ENCODE measurements at places on chromosomes 12 and 14. TPM values are rescaled to one million over a fixed set of nuclear protein-coding genes. Genes with fewer than 3 reads are reported as not detected.
A peak's percentile ranks its signal among the peaks of the same experiment; 100 is the strongest.

DNA sequence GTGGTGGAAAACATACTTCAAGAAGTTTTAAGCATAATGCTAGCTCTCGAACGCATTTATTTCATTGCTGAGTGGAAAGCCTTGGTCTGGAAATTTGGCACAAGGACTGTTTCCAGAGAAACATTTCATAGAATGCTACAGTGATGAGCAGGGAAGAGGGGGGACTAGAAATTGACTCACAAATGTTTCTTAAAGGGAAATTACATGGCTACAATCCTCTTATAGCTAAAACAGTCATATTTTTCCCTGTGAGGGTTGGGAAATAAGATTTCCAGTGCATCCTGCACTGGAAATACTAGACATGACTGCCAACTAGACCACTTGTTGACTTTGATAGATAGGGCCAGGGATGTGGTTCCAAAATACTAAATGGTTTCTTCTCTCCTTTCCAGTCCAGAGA is 197.3 kb upstream of the RGS6 start:
- no peak for DNase-seq
- no peak overlapping the region for H3K4me3 ChIP-seq
- no peaks in the 10 kb centered on the region for H3K4me1 ChIP-seq
- H3K27ac ChIP-seq = no peak overlapping the region

DNA sequence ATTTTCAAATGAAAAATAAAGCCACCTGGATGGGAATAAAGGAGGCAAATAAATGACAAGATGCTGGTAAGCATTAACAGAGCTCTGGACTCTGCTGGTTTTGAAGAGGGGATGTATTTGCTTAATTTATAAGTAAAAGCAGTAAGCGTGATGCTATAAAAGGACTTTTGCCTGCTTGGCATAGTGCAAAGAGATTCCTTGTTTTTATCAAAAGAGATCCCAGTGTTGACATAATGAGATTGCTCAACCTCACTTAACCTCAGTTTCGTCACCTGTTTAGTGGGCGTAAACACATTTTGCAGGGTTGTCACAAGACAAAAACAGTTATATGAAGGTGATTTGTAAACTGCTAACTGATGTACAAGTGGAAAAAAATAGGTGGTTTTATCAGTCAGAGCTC is 13.8 kb downstream of the ASCL1 start:
- DNase-seq = no peak
- no peaks in the 10 kb centered on the region for H3K4me1 ChIP-seq
- no peak overlapping the region for H3K27ac ChIP-seq
- H3K36me3 ChIP-seq = no peaks in the 10 kb centered on the region
- H3K4me3 ChIP-seq = no peak overlapping the region

DNA sequence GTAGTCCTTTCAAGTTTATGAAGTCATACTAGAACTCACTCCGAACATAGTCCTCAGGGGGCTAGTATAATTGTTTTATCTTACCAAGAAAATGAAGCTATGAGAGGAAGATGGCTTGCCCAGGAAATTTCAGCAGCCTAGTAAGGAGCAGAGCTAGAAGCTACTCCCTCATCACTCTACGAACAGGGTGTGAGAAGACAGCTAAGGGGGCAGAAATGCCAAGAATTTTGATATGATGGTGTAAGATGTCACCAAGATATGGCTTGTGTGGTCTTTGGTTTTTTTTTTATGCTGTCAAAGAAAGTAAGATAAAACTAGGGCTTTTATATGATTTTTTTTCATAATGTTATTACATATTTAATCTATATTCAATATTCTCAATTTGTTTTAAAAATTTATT is 47.6 kb downstream of the PRICKLE1 start:
- H3K27ac ChIP-seq = no peak overlapping the region
- no peaks in the 10 kb centered on the region for H3K36me3 ChIP-seq
- no peak for DNase-seq
- H3K4me3 ChIP-seq = no peak overlapping the region
- no peaks in the 10 kb centered on the region for H3K4me1 ChIP-seq
- no peaks in the 10 kb centered on the region for H3K27me3 ChIP-seq

DNA sequence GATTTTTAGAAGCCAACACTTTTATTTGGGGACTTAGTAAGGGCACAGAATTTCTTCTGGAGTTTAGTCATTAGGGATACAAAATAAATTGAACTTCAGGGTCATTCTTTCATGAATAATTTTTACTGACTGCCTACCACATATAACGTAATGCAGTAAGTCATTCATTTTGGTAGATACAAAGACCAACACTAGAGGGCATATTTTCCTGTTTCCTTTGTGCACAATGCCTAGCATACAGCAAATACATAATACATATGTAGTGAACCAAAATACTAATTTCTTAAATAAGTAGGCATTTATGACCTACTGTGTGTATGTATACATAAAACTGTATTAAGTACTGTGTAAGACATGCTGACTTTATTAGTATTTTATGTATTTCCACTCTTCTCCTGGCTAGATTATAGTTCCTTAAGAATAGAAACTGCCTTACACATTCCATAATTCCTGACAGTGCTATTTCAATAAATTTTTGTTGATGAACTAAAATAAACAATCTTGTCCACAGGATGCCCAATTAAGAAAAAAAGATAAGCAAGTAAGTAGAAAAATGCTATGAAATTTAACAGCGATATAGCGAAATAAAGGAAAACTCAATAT is 47.9 kb downstream of the PPP1R12A start:
- peak; percentile 54 for DNase-seq
- H3K4me3 ChIP-seq = no peak overlapping the region
- no peak overlapping the region for H3K27ac ChIP-seq
- H3K27me3 ChIP-seq = no peaks in the 10 kb centered on the region

DNA sequence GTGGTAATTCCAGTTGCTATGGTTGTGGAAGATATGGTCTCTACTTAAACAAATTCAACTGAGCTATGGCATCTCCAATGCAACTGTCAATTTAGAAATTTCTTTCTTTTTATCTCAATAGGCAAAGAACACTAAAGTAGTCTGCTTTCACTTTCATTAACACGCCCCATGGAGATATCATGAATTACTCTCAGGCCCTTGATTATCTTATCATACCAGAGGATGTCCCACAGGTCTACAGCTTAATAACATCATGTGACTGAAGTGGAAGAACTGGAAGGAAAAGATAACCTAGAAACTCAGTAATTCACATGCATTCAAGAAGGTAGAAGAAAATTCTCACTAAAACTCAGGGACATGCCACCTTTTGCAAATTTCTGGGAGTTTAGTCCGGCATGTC is 114.3 kb downstream of the FLRT2 start:
- no peaks in the 10 kb centered on the region for H3K27me3 ChIP-seq
- H3K36me3 ChIP-seq = no peaks in the 10 kb centered on the region
- no peak for DNase-seq
- no peak overlapping the region for H3K4me3 ChIP-seq
- H3K27ac ChIP-seq = no peak overlapping the region

The MDGA2 gene
- polyA plus RNA-seq = not detected

The ZNF385A gene
- 0.31 TPM for polyA plus RNA-seq

The ATL1 gene
- polyA plus RNA-seq = 0.65 TPM

The LACRT gene
- not detected for polyA plus RNA-seq

The CLEC6A gene
- polyA plus RNA-seq = not detected

The DAO gene
- polyA plus RNA-seq = 0.34 TPM

The PAPLN gene
- polyA plus RNA-seq = not detected

Data from HepG2 (cell line).